Fibroblast of pulmonary artery (primary cell): ENCODE measurements at places on chromosomes 12 and 14.

DNA sequence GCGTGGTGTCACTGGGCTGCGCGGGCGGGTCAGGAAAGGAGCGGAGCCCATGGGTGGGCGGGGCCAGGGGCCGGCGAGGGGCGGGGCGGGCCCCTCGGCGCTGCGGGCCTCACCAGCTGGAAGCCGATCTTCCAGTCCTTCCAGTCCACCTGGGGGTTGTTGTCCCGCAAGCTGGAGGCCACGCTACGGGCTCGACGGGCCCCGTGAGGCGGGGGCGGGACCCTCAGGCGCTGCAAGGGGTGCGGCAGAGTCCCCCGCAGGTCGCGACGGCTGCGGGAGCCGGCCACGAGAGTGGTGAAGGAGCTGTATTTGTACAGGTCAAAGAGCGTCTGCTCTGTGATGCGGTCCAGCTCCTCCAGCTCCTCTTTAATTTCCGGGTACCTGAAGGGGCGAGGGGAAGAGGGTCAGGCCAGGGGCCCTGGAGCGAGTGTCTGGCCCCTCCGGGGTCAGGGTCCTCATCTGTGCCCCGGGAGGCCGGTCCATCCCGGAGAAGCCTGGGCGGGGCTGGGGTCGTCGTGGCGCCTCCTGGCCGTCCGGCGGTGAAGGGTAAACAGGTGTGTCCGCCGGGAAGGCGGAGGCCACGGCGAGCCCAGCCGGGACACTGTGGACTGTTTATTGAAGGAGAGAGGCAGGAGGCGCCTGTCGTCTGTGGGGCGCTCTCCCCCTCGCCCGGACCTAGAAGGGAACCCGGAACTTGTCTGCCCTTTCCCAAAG is 11.9 kb downstream of the SCNN1A start:
- peak; percentile 64 for DNase-seq

- DNase-seq: no peak
These were observed 146.4 kb downstream of the FOXN3 start for GRCh38 chr14:89270439-89271227.

GRCh38 chr12:27012982-27013255 is 1.3 kb downstream of the TM7SF3 start:
- no peak for DNase-seq

GRCh38 chr12:40684986-40685385 is 7.3 kb upstream of the CNTN1 start:
- DNase-seq: no peak

GRCh38 chr14:81533212-81533535 is 479 bp downstream of the SEL1L start:
- DNase-seq: no peak

GRCh38 chr12:116406529-116406928 is 129.0 kb upstream of the MED13L start:
- DNase-seq: peak; percentile 91

DNA sequence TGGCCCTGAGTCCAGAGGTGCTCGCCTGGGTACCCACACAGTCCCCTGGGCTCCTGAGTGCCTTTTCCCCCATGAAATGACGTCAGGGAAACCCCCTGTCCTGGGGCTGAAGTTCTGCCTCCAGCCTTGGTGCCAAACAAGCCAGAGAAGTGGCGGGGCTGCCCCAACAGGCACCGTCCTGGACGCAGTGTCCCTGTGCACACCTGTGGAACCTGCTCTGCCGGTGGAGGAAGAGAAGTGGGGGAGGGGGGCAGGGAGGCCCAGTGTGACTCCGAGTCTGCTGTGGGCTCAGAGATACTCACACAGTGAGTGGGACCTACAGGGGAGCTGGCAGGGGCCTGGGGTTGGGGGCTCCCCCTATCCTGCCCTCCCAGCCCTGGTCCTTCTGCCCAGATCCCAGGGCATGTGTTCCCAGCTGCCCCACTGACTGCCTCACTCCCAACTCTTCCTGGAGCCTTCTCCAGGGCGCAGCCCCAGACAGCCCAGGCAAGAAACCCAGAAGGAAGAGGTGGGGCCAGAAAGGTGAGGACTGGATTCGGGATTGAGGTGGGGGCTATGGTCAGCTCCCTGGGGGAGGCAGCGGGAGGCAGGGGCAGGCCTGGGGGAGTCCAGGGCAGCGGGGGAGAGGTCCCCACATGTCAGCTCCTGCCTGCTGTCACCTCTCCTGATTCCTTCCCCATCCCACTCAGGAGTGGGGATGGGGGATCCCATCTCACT is 24.7 kb downstream of the CCDC85C start:
- no peak for DNase-seq

- DNase-seq: peak; percentile 96
These were observed at the start of gene EIF2B2 for GRCh38 chr14:75002392-75003249. Gene EIF2B2 (plus strand): TSS chr14:75002921. CDS start chr14:75002991, 70 bp downstream.
